ENCODE measurements at places on chromosomes 11 and 22.

GRCh38 chr11:134630861-134631260 is 218.8 kb upstream of the B3GAT1 start:
- DNase-seq: no peak

GRCh38 chr11:45926536-45927331 is 4.3 kb downstream of the LARGE2 start:
- DNase-seq: no peak

GRCh38 chr11:3954448-3955298 is 99.2 kb downstream of the STIM1 start:
- DNase-seq: no peak

DNA sequence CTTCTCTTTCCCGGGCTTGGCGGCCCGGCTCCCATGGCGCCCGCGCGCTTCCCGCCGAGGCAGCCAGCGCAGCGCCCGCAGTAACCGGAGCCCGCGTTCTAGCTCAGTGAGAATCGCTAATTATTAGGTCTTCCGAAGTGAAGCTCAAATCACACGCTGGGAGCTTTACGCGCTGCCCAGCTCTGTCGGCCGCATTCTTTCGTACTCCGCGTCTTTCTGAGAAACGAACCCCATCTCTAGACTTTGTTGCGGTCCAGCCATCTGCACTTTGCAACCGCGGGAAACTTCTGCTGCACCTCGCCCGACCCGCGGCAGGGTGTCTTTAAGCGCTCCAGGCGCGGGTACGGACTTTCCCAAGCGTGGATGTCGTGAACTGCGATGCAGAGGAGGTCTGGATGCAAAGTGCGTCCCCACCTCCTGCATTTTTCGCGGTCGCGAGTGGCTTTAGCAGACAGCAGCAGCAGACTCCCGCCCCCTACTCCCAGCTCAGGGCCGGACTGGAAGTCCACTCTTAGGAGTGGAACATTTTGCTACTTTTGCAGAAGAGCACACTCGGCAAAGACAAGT is 6.0 kb upstream of the PAX6 start:
- peak; percentile 27 for DNase-seq

DNA sequence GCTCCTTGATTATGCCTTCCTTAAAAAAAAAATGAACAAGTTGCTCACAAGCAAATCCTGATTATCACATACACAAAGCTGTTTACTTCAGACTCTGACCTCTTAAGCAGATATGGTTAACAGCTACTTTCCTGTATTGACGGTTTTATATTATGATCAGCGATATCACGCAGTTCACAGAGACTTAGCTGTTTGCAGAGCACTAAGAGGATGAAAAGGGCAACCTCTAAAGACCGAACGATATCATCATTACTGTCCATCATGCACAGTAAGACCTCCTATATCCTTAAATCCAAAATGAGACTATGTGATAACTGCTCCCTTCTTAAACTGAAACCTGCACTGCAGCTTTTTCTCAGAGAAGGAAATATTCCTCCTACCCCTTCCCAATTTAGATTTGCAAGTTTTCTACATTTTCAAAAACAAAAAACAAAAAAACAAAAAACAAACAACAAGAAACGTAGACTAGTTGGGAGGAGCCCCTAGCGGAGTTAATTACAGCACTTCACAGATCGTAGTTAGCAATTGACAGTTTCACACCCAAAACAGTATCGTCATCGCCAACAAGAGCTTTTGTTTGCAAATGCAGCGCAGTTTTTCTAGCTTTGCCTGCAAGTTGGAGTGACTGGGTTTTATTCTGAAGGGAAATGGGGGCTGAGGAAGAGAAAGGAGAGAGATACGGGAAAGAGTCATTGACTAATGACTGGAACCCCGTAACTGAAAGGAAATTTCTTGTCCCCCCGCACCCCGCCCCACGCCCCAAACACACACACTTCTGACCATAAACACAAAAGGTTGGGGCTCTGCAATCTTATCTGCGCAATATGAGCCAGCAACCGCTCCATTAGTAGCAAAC is 1.2 kb downstream of the DDX6 start:
- peak; percentile 95 for DNase-seq

DNA sequence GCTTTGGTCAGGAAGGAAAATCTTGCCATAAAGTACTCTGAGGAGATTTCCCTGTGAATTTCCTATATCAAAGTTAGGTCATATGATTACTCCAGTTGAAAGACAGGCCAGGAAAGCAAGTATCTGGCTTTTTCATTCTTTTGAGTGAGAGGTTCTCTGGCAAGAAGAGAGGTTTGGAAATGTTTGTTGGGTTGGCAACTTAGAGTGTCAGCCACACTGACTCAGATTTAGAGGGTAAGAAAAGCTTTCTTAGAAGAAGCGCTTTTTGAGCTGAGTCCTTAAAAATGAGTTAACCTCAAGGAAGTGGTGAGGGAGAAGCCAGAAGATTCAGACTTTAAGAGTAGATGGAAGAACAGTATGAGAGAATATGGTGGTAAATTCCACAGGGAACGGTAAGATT is 86.1 kb upstream of the BDNF start:
- DNase-seq: no peak

DNA sequence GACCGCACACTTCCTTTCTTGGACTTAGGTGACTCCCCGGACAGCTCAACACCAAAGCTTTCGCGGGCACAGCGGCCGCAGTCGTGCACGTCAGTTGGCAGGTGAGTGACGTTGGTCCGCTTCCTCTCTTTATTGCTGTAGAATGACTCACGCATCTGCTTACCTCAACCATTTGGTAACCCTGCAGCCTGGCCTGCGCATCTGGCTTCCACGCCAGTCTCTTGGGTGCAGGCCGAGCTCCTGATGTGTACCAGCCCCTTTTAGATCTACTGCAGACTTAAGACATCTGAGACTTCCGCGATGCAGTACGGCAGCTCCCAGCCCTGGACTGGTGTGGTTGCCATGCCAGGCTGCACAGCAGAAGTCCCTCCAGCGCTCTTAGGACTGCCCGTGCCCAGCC is 12.4 kb upstream of the TRMU start:
- DNase-seq: no peak
